Metanephros (tissue), 2 donors: ENCODE measurements at places on chromosomes 2 and 18. TPM values are rescaled to one million over a fixed set of nuclear protein-coding genes. Genes with fewer than 3 reads are reported as not detected.

The SAG gene
- total RNA-seq, result not detected

The STAM2 gene
- total RNA-seq, result 33.7 TPM

The SERPINB4 gene
- not detected for total RNA-seq

The MAB21L4 gene
- total RNA-seq, result 0.35 TPM

The INHBB gene
- 0.82 TPM for total RNA-seq

The ADCYAP1 gene
- 0.99 TPM for total RNA-seq

The MALT1 gene
- 29.8 TPM for total RNA-seq

The ASIC4 gene
- total RNA-seq, result 0.18 TPM

The RND3 gene
- 40.0 TPM for total RNA-seq

The ZNF521 gene
- total RNA-seq, result 58.0 TPM

The DSC1 gene
- total RNA-seq, result 0.47 TPM

The MTERF4 gene
- total RNA-seq, result 48.5 TPM

The INPP5D gene
- total RNA-seq, result 23.4 TPM

The LRRC30 gene
- total RNA-seq, result 6.4 TPM

The ANKRD30B gene
- total RNA-seq, result not detected

The ASAP2 gene
- total RNA-seq, result 40.0 TPM

The PAX8 gene
- 178 TPM for total RNA-seq

The KCNS3 gene
- total RNA-seq, result 13.1 TPM

The SYT4 gene
- 1.1 TPM for total RNA-seq

The ATOH8 gene
- total RNA-seq, result 24.5 TPM

The NMUR1 gene
- total RNA-seq, result 1.3 TPM

The MEP1B gene
- not detected for total RNA-seq

The DSG1 gene
- 0.06 TPM for total RNA-seq

The BAZ2B gene
- 138 TPM for total RNA-seq

The FRZB gene
- 7.8 TPM for total RNA-seq

The RNF152 gene
- total RNA-seq, result 51.4 TPM

The TMEM163 gene
- 0.64 TPM for total RNA-seq
